Epithelial cell of esophagus (primary cell): ENCODE measurements at places on chromosomes 16 and 17.

GRCh38 chr16:57516176-57516725 is 20.1 kb downstream of the CCDC102A start:
- DNase-seq: no peak

- peak; percentile 60 for DNase-seq
Observed at GRCh38 chr17:33121272-33121671, 129.6 kb downstream of the SPACA3 start.

DNA sequence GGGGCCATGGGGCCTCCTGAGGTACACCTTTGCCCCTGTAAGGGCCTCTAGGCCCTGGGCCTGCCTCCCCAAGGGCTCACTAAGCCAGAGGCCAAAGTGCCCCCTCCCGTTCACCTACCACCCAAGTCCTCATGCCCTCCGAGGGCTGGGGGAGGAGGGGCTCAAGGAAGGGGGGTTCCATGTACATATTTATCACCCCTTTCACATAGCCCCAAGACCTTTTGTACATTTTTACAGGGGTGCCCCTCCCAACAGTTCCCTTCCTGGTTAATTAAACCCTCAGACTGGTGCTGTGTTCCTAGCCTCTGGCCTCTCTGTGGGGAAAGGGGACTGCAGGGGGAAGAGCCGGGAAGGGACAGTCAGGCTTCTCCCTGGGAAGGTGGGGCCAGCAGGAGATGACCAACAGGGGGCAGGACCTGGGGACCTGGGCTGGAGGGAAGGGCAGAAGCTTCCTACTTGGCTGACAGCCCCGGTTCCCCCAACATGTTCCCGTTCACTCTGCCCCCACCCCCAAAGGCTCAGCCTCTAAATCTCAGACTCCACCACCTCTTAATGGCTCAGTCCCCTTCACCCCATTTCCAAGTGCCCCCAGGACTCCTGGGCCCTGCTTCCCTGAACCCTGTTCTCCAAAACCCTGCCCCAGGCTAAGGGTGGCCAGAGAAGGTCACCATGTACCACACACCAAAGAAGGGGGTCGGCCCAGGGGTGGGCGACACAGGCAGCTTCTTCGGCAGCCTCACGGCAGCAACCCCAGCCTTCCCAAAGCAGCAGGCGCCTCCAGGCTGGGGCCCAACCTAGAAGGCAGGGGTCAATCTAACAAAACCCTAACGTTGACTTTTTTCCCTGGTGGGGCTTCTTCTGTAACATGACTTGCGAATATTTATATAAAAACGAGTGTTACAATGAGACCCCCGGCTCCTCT is 11.9 kb downstream of the FBRS start:
- no peak for DNase-seq

GRCh38 chr17:72282439-72283029 is 161.7 kb downstream of the SOX9 start:
- no peak for DNase-seq
